Cerebellar cortex (tissue), 1 donor: ENCODE measurements at places on chromosomes 3 and 15.

- no peak for DNase-seq
Measured at GRCh38 chr3:76505202-76505845, 534.6 kb upstream of the ROBO2 start.

DNA sequence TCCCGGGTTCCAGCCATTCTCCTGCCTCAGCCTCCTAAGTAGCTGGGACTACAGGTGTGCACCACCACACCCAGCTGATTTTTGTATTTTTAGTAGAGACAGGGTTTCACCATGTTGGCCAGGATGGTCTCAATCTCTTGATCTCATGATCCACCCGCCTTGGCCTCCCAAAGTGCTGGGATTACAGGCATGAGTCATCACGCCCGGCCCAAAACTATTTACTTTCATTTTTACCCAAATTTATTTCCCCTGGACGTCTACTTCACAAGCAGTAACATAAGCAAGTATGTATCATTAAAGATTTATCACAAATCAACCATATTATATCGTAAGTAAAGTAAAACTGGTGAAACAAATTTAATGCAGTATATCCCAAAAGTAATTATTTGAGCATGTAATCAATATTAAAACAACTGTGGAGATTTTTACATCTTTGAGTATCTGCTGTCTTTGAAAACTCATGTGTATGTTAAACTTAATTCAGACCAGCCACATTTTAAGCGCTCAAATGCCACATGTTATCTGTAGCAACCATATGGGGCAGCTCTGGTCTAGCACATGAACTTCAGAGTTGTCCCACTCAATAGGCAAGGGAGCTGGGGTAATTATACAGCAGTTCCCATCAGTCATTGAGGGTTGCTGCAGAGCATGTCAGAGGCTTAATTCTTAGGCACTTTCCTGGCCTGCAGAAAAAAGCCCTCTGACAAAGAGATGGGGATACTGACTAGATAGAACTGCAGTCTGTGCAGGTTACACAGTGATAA lies 185.7 kb upstream of the CTDSPL start:
- no peak for DNase-seq

DNA sequence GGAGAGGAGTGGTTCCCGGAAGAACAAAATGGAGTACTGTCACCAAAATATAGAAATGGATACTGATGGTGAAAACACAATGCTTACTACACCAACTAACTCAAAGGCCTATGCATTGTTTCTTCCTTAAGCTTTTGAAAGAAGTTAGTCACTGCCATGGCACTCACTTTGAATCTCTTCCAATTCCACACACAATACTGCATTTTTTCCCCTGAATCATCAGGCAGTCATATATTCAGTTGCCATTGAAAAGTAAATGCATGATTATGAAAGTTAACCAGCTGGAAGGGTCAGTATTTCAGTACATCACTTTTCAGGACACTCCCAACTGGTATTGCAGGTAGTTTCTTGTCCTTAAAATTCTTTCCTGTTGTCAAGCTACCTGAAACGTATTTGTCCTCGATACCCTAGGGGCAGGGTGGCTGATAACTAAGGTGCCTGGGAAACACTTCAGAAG lies 9.0 kb upstream of the LRRFIP2 start:
- no peak for DNase-seq

DNA sequence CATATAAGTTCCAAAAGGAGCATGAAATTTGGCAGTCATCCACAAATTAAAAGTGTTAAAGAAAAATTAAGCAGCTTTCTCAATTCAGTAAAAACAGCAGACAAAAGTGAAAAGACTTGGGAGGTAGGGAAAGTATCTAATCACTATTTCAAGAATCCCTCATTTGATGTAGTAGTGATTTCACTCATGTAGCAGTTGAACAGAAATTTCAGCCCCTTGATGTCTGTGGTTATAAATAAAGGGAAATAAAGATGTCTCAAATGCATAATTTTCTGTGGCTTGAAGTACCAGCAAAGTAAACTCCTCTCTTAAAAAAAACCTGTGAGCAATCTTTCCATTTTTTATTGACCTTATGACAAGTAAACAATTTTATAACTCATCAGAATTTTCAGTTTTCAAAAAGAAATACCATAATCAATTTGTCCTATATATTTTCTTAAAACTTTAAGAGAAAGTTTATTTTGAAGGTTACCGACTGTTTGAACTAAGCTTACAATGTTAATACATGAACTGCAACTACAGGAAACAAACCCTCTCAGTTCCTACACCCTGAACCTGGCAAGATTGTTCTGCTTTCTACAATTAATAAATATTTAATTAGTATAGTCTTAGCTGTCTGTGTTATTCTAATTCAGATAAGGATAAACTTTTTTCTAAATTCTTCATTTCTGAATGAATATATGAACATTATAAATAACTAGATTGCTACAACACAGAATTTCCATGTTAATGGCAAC lies 94.2 kb downstream of the CBLB start:
- no peak for DNase-seq

- no peak for DNase-seq
Measured at GRCh38 chr3:41037651-41038334, 161.5 kb upstream of the CTNNB1 start.

DNA sequence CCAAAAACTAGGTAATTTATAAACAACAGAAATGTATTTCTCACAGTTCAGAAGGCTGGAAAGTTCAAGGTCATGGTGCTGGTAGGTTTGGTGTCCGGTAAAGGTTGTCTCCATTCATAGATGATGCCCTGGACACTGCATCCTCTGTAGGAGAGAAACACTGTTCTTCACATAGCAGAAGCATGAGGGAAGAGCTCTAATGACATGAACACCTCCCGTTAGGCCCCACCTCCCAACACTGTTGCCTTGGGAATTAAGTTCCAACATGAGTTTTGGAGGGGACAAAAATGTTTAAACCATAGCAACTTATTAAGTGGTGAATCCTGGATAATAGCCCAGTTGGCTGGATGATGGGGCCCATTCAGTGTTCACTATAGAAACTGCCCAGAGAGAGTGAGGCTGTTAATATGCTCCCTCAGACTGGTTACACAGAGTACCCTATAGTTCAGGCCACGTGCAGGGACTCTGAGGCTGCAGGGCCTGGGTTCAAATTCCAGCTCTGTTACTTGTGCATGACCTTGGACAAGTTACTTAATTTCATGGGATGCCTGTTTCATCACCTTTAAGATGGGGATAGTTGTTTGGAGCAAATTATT lies 37.0 kb downstream of the CCNL1 start:
- no peak for DNase-seq

DNA sequence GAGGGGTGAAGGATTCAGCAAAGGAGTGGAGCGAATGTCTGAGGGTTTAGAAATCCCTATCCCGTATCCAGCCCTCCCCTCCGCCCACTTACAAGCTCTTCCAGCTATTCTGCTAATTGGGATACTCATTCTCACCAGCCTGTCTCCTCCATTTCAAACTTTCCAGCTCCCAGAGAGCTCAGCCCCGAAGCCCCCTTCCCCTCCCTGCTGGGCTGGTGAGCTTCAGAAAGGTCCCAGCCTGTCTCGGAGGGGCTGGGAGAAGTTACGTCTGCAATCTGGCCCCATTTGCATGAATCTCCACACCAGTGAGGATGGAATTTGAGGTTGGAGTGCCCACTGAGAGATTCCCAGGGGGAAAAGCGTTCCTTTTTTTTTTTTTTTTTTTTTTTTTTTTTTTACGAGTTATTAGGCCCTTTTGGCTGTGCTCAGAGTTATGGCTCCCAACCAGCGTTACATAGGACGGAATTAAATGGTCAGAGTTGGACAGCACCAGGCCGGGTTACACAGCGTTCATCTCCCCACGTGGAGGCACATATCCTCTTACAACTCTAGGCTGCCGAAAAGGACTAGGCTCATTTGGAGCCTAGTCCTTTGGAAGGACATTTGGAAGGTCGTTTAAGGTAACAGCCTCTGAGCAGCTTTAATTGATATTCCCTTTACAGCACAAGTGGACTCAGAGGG lies 34.6 kb downstream of the FGD5 start:
- DNase-seq = no peak
